Stimulated activated CD8-positive, alpha-beta memory T cell treated with anti-CD3 and anti-CD28 coated beads, Interleukin-4, amount 100 ng/mL, for 4 hours (primary cell): ENCODE measurements at places on chromosomes 5 and 9.

DNA sequence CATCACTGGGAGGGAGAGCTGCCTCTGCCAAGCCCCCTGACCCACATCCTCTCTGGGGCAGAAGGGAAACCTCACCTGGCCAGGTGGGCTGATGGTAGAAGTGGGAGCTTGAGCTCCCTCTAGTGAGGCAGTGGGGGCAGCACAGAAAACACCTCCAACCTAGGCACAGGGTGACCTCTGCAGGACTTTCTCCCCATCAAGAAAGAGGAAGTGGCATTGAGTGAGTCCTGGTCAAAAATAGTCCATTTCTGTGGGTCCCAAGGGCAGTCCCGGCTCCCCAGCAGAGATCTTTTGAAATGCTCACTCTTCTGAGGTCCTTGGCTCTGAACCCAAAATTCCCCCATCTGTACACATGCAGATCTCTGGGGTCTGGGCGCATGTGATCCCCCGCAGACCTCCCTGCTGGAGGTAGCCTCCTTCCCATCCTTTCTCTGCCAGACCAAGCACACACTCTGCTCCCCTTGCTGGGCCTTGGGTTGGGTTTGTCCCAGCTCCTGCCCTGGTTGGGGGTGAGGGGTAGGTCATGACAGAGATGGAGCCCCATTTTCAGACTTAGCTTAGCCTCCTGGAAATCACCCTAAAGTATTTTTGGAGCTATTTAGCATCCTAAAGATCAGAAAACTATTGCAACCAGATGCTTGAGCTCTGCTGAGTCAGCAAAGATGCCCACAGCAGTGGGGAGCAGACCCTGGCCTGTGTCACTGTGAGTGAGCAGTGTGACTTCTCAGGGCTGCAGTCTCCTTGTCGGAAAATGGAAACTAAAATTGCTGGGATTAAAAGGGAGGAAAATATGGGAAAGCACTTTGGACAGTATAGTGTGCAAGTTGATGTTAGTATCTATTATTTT lies 41.6 kb upstream of the LCP2 start:
- DNase-seq, result peak; percentile 35

GRCh38 chr5:74257060-74257527 lies 383.4 kb downstream of the ENC1 start:
- DNase-seq, result no peak

DNA sequence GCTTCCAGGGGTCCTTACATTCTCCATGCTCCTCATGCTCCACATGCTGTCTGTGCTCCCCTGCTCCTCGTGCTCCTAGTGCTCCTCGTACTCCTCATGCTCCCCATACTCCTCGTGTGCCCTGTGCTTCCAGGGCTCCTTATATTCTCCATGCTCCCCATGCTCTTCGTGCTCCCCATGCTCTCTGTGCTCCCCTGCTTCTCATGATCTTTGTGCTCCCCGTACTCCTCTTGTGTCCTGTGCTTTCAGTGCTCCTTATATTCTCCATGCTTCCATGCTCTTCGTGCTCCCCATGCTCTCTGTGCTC lies 51.9 kb downstream of the TRIP13 start:
- no peak for DNase-seq

DNA sequence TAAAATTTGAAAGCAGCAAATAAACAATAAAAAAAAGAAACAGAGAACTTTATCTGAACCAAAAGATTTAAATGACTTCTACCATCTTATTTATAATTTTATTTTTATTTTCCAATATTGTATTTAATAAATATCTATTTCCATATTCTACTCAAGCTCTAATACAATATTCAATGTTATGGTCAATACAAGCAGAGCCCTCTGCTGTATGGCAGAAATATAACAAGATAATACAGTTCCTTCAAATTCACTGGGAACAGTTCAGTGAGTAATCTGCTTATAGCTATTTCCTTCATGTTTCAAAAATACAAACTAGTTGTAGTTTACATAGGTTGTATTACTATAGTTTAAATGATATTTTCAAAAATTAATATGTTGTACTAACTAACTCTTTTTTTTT lies 332.7 kb downstream of the PRDM9 start:
- DNase-seq, result no peak

GRCh38 chr9:76855015-76855414 lies 50.9 kb downstream of the PRUNE2 start:
- no peak for DNase-seq

DNA sequence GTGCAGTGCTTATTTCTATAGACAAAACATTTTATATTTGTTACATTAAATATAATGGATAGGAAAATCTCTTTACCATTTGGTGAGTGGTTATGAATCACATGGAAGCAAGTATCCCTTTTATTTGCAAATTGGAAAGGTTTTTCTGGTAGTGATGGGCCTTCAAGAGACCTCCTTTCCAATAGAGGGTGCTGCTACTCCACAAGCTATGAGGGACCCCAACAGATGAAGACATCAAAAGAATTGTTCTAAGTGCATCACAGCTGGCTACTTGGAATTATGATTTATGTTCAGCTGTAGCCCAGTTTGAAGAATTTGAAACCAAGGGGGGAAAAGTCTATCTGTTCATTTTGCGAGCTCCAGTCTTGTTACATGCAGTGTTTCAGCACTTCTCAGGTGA lies 493.7 kb upstream of the SGCD start:
- DNase-seq, result no peak
